ENCODE measurements at places on chromosomes 3 and 15. TPM values are rescaled to one million over a fixed set of nuclear protein-coding genes. Genes with fewer than 3 reads are reported as not detected.

- peak; percentile 45 for DNase-seq
These were observed 14.6 kb upstream of the PRKCD start for GRCh38 chr3:53146319-53146891.

GRCh38 chr3:114447545-114447944, 153.7 kb downstream of the TIGIT start:
- no peak for DNase-seq

DNA sequence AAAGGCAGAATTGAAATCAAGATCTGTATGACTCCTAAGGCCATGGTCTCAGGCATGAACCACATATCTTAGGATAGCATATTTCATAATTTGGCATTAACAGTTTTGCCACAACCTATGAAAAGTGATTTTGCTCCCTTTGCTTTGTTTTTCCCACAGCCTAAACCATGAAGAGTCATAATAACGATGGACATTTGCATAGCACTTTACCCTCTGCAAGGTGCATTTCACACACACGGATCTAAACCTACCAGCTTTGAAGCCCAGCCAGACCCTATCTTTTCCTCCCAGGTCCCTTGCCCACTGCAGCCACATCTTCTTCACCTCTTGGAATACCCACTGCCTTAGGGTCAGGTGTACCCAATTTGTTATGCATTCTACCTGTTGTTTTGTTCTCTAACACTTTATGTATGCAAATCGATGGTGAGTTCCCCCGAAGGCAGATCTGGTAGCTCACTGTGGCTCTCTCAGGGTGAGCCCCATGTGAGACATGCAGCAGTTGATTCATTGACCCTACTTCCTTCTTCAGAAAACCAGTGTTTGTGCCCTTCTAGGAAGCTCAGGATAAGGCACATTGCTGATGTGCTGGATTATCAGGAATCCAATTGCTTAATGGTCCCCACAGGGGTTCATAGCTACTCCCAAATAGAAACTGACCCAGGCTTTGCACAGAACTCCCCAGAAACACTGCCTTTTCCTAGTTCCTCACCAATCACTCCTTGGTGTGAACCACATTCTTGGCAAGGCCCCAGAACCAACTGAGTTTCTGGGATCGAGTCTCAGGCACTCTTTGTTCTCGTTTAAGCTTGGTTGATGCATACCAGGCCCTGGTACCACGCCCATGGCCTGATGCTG, 8.7 kb downstream of the ARHGAP31 start:
- DNase-seq = no peak

DNA sequence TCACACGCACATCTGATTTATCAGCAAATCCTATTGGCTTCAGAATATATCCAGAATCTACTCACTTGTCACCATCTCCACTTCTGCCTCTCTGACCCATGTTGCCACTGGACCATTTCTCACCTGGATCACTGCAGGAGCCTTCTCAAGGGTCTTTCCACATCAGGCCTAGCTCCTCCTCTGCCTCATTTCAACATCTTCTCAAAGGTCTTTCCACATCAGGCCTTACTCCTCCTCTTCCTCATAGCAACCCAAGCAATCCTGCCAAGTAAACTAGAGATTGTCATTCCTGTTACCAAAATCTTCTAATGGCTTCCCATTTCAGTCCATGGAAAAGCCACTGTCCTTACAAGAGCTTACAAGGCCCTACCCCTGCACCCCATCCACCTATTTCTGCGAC, 18.0 kb upstream of the DUT start:
- no peak for DNase-seq

- DNase-seq = no peak
These were observed 28.7 kb downstream of the ZIC4 start for GRCh38 chr3:147377412-147378367.

DNA sequence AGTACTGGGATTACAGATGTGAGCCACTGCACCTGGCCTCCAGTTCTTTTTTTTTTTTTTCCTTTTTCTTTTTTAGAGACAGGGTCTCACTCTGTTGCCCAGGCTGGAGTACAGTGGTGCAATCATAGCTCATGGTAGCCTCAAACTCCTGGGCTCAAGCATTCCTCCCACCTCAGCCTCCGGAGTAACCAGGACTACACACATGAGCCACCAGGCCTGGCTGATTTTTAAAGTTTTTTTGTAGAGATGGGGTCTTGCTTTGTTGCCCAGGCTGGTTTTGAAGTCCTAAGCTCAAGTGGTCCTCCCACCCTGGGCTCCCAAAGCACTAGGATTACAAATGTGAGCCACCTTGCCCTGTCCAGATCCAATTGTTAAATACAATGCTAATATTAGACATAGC, 13.6 kb upstream of the ULK3 start:
- DNase-seq = no peak

GRCh38 chr3:195185583-195185982, 85.4 kb downstream of the XXYLT1 start:
- DNase-seq = peak; percentile 66

FBXL2 gene
- total RNA-seq = 9.8 TPM

GOLGA8S gene
- 0.60 TPM for total RNA-seq

ARPC4 gene
- total RNA-seq = 148 TPM

GOLGA8N gene
- total RNA-seq = 11.9 TPM
